ENCODE measurements at places on chromosomes 12 and 14.

DNA sequence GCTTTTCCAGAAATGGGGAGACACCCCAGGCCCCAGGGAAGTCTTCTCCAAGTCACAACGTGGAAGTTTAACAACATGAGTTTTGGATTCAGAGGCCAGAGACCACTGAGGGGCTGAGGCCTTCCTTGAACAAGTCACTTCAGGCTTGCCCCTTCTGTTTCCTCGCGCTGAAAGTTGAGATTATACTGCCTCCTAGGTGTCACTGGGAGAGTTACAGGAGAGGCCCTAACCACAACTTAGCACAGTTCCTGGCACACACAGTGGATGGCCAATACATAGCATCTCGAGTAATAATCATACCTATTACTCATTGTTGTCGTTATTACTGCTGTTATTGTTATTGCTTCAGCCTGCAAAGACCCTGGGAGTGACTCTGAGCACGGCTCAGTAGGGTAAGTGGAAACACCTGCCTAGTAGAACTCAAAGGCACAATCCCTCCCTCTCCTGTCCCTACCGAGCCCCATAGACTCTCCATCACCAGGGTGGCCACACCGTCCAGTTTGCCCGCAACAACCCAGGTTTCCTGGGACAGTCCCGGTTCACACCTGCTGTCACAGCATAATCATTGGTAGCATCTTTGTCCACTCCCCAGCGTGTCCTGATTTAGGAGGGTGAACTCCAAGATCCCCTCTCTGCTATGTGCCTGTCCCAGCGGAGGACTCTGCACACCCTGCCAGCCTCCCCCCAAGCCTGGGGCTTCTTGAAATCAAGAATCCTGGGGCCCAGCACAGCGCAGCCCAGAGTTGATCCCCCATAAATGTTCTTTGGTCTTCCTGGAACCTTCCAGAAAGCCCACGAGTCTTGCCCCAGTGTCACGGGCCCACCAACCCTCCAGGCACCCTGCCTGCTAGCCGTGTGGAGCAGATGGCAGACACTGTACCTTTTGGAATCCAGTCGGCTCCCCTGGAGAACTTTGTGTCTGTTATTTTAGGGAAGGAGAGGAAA is 85.0 kb downstream of the SYNE3 start:
- no peak overlapping the region for H3K27ac ChIP-seq
- H3K4me1 ChIP-seq = no peaks in the 10 kb centered on the region
- H3K27me3 ChIP-seq = no peaks in the 10 kb centered on the region
- no peak overlapping the region for H3K4me3 ChIP-seq
- no peaks in the 10 kb centered on the region for H3K36me3 ChIP-seq

- DNase-seq = no peak
- H3K36me3 ChIP-seq = no peaks in the 10 kb centered on the region
- H3K27ac ChIP-seq = no peak overlapping the region
- no peaks in the 10 kb centered on the region for H3K27me3 ChIP-seq
- H3K4me3 ChIP-seq = no peak overlapping the region
These were observed 220.1 kb downstream of the MED13L start for GRCh38 chr12:116057356-116057755.

GRCh38 chr14:89911010-89911919 is 43.3 kb downstream of the EFCAB11 start:
- no peaks in the 10 kb centered on the region for H3K36me3 ChIP-seq
- H3K27me3 ChIP-seq = no peaks in the 10 kb centered on the region
- DNase-seq = peak; percentile 81
- peak overlapping the region; percentile 76 for H3K27ac ChIP-seq
- peak overlapping the region; percentile 16 for H3K4me3 ChIP-seq

DNA sequence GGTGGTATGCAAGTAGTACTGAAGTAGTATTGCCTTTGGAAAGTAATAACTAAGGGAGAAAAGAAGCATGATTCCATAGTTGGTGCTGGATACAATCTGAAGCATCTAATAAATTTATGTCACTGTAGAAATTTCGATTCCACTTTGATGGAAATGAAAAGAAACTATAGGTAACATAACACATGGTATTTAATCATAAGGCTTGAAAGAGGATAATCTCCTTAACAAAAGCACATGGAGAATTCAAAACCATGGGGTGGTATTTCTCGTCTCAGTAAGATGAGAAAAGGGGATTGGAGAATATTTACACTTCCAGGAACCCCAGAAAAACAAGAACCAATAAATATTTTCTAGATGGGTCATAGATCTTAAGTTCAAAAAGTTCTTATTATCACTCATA is 72.7 kb downstream of the NDUFA12 start:
- H3K4me1 ChIP-seq = no peaks in the 10 kb centered on the region
- no peaks in the 10 kb centered on the region for H3K36me3 ChIP-seq
- no peak for DNase-seq
- no peak overlapping the region for H3K4me3 ChIP-seq
- no peaks in the 10 kb centered on the region for H3K27me3 ChIP-seq

GRCh38 chr12:123449856-123450255 is 8.1 kb upstream of the SNRNP35 start:
- no peak overlapping the region for H3K4me3 ChIP-seq
- no peaks in the 10 kb centered on the region for H3K4me1 ChIP-seq
- DNase-seq = no peak
- no peak overlapping the region for H3K27ac ChIP-seq
- no peaks in the 10 kb centered on the region for H3K36me3 ChIP-seq
- no peaks in the 10 kb centered on the region for H3K27me3 ChIP-seq

GRCh38 chr12:66013224-66013623 is 117.3 kb downstream of the LLPH start:
- H3K36me3 ChIP-seq = no peaks in the 10 kb centered on the region
- no peak for DNase-seq
- no peak overlapping the region for H3K4me3 ChIP-seq
- no peaks in the 10 kb centered on the region for H3K27me3 ChIP-seq
- no peaks in the 10 kb centered on the region for H3K4me1 ChIP-seq

- H3K4me1 ChIP-seq = no peaks in the 10 kb centered on the region
- H3K27me3 ChIP-seq = peaks cover 18% of the 10 kb centered on the region
- H3K36me3 ChIP-seq = no peaks in the 10 kb centered on the region
- H3K27ac ChIP-seq = no peak overlapping the region
These were observed 9.8 kb upstream of the IQSEC3 start for GRCh38 chr12:56683-57346.

DNA sequence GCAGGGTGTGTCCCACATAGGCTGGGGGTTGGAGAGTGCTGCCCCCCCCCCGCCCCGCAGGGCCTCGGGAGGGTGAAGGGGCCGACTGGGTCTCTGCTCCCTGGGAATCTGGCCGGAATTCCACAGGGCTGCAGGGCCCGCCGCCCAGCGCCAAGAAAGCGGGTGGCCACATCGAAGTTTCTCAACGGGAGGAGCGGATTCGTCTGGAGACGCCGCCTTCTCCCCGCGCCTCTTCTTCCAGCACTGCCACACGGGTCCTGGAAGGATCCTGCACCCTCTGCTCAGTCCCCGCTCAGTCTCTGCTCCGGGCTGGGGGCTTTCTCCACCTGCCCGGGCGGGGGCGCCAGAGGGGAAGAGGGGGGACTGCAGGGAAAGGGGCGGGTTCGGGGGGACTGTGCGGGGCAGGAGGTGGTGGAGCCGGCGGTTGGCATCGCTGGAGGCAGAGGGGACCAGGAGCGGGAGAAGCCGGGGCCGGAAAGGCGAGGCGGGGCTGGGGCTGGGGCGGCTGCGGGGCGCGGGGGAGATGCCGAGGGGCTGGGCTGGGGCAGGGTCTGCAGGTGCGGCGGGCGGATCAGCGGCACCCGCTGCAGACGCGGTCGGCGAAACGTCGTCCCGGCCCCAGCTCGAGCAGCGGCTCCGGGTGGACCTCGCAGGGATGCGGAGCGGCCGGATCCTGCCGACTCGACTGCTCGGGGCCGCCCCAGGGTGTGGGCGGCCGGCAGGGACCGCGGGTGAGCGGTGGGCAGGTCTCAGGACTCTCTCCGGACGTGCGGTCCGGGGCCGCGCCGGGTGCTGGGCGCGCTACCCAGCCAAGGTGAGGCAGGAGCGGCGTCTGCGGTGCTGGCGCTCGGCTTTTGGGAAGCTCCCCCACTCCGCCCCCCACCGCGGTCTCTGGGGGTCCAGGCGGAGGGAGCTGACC is 811.4 kb upstream of the TMEM132C start:
- peaks cover 24% of the 10 kb centered on the region for H3K27me3 ChIP-seq
- no peak for DNase-seq
- H3K36me3 ChIP-seq = no peaks in the 10 kb centered on the region
- H3K4me3 ChIP-seq = no peak overlapping the region

DNA sequence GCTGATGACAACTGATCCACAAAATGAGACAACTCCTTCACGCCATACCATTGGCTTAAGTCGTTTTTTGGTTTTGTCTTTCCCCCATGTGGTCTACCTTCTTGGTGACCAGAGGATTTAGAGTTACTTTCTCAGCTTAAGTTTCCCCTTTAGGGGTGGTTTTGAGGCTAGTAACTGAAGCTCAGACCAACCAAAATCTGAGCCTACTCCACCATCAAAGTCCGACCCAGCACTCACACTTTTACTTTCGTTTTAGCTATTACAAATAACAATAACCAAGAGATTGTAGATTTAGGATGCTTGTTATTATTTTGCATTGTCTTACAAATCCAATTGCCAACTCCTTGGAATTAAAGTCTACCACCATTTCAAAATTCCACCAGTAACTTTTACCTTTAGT is 130.6 kb upstream of the MDM1 start:
- peak overlapping the region; percentile 28 for H3K4me3 ChIP-seq
- no peak for DNase-seq
- no peaks in the 10 kb centered on the region for H3K36me3 ChIP-seq
- no peak overlapping the region for H3K27ac ChIP-seq
- H3K27me3 ChIP-seq = no peaks in the 10 kb centered on the region

- no peak overlapping the region for H3K4me3 ChIP-seq
- no peaks in the 10 kb centered on the region for H3K36me3 ChIP-seq
- no peaks in the 10 kb centered on the region for H3K27me3 ChIP-seq
- H3K4me1 ChIP-seq = no peaks in the 10 kb centered on the region
- H3K27ac ChIP-seq = no peak overlapping the region
These were observed 8.5 kb upstream of the CFL2 start for GRCh38 chr14:34722723-34723545.

GRCh38 chr12:98352835-98353234 is 162.6 kb upstream of the TMPO start:
- H3K27me3 ChIP-seq = peaks cover 5% of the 10 kb centered on the region
- H3K4me1 ChIP-seq = no peaks in the 10 kb centered on the region
- no peak overlapping the region for H3K27ac ChIP-seq
- DNase-seq = no peak

DNA sequence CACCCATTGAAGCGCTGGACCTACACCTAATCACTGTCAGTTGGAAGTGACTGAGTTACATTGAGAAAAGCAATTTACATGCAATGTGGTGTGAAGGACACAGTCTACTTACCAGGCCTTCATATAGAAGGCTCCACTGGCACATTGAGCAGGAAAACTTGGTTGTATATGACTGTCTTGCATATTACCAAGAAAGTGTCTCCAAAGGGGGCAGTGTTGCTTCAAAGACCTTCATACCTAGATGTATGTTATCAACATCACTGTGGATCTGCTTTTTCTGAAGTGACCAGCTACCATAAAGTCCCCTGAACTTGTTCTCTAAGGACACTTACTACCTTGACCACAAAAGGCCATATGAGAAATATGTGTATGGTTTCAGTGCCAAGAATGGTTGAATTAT is 64.1 kb downstream of the NELL2 start:
- no peaks in the 10 kb centered on the region for H3K4me1 ChIP-seq
- no peak overlapping the region for H3K4me3 ChIP-seq
- H3K27ac ChIP-seq = no peak overlapping the region

DNA sequence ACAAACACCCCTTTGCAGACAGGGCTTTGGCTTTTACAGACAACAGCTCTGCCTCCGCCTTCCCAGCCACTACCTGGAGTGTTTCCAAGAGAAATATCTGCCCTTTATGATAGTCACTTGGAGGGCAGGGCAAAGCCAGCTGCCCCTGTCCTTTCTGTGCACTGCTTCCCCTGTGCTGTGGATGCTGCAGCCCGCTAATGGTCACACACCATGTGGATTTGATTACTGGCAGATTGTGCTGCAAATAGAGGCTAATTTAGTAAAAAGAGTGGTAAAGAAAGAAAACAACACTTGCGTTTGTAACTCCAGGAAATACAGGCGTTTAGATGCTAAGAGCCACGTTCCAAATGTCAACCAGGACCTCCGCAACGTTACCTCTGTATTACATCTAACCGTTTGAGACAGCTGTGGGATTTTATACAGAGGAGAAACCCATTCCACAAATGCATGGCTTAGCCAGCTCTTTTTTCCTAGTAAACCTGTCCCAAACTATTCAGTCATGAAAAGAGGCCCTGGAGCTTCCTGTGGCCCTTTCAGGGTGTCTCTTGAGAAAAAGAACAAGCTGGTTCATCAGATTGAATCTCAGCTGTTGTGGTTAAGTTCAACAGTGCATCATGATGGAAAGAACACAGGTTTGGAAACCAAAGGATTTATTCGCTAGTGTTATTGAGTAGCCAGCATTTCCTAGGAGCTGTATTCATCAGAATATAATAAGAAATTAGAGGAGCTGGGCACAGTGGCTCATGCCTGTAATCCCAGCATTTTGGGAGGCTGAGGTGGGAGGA is 30.1 kb upstream of the PWP1 start:
- H3K27me3 ChIP-seq = peaks cover 2% of the 10 kb centered on the region
- H3K4me3 ChIP-seq = no peak overlapping the region
- H3K36me3 ChIP-seq = no peaks in the 10 kb centered on the region
- no peak overlapping the region for H3K27ac ChIP-seq

- H3K4me1 ChIP-seq = no peaks in the 10 kb centered on the region
- no peak overlapping the region for H3K4me3 ChIP-seq
- no peak overlapping the region for H3K27ac ChIP-seq
- no peaks in the 10 kb centered on the region for H3K27me3 ChIP-seq
These were observed 299.1 kb downstream of the BTG1 start for GRCh38 chr12:91846466-91847055.

DNA sequence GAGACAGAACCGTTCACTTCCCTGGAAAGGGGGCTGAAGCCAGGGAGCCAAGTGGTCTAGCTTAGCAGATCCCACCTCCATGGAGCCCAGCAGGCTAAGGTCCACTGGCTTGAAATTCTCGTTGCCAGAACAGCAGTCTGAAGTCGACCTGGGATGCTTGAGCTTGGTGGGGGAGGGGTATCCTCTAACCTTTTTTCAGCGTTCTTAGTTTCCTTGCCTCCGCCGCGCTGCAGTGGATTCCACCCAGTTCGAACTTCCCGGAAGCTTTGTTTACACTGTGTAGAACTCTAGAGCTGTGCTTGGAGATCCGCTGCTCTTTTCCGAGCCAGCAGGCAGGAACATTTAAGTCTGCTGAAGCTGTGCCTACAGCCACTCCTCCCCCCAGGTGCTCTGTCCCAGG is 45.2 kb upstream of the FKBP4 start:
- no peak overlapping the region for H3K27ac ChIP-seq
- no peaks in the 10 kb centered on the region for H3K36me3 ChIP-seq
- no peak overlapping the region for H3K4me3 ChIP-seq

Data from small intestine (tissue), 16 donors.